ENCODE measurements at places on chromosomes 12 and 14.
A peak's percentile ranks its signal among the peaks of the same experiment; 100 is the strongest.

DNA sequence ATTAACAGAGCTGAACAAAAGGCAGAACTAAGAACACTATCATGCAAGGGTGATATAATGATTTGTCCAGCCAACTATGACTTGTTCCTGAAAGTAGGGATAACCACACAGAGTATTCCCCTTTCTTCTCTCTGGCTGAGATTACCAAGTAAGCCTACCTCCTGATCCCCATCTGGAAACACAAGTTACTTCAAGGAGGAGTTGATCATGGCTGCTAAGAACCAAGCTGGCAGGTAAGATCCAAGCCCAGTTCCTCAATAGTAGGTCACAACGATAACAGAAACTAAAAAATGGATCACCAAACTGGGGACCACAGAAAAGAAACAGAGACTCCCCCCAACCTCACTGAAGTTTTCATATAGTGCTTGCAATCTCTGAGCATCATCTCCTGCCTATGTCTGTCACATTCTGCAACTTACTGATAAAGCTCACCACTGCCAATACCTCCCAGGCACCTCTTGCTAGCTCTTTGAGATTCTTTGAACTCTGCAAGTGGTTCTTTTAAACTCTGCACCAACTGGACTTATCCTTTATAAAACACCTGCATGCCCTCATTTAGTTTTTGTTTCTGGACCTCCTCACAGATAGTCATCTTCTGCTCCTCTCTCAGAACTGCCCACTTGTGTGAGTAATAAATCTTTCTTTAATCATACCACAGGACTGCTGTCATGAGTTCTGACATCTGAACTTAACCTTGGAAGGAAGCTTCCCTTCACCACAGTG is 76.6 kb downstream of the LRP6 start:
- DNase-seq = no peak

- no peak for DNase-seq
Measured at GRCh38 chr12:69563166-69563762, 22.0 kb upstream of the CCT2 start.

DNA sequence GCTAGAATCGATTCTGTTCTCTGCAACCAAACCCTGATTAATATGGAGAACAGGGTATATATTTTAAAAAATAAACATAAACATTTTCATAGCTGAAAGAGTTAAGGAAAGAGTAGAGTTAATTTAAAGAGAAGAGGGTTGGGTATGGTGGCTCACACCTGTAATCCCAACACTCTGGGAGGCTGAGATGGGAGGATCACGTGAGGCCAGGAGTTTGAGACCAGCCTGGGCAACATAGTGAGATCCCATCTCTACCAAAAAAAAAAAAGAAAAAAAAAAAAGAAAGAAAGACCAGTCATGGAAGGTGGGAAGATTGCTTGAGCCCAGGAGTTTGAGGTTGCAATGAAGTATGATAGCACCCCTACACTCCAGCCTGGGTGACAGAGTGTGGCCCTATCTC is 25.5 kb downstream of the GTSF1 start:
- no peak for DNase-seq

GRCh38 chr12:68370006-68370590 is 37.9 kb upstream of the MDM1 start:
- no peak for DNase-seq

DNA sequence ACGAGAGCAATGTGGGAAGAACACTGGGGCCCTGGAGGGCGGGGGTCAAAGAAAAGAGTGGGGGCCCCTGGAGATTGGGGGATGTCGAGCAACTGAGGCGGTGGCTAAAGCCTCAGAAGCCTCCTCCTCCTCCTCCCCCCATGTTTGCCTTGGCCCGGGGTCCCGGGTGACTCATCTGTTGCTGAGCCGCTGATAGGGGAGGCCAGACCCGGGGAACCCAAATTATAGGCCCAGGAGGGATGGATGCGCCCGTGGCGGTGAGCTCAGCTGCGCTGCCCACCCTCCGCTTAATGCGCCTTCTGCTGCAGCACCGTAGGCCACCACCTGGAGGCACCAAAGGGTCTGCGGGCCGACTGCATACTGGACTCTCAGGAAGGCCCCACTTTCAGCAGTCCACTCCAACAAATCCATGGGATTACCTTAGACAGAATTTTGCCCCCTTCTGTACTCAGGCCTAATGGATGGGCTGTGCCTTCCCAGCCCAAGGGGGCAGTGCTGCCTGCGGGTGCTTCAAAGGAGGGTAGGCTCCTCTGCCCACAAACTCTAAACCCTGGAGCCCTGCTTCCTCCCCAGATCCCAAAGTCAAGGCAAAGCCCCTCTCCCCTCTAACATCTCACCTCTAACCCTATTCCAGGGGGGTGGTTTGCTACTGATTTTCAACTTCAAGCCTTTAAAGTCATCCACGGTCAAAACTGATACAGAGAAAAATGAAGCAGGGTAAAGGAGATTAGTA is 2.6 kb upstream of the WNT10B start:
- peak; percentile 67 for DNase-seq

DNA sequence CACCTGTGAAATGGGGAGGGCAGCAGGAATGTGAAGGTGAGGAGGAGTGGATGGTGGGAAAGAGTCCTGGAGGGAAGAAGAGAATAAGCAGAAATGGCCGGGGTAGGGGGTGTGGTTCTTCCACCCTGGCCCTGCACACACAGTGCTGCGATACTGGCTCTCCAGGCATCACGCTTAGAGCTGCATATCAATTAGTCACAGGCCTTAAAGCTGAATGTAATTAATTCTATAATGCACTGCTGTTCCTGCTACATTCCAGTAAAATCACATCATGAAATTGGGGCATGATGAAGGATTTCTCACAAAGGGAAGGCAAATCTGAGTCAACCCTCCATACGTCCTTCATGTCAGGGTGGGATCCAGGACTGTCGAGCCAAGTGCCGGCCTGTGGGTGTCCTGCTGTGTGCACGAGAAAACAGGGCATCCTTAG is 566.1 kb downstream of the BCL11B start:
- DNase-seq = no peak

GRCh38 chr12:45912774-45913173 is 77.6 kb downstream of the SCAF11 start:
- DNase-seq = no peak

Measured in GM13976 (cell line).